ENCODE measurements at places on chromosomes 6 and 20. TPM values are rescaled to one million over a fixed set of nuclear protein-coding genes. Genes with fewer than 3 reads are reported as not detected.
A peak's percentile ranks its signal among the peaks of the same experiment; 100 is the strongest.

GRCh38 chr20:51100617-51101016 is 77.7 kb upstream of the KCNG1 start:
- no peak for DNase-seq

GRCh38 chr6:47209632-47210031 is 100.1 kb downstream of the TNFRSF21 start:
- DNase-seq = peak; percentile 90

GRCh38 chr6:27591699-27592480 is 119.0 kb upstream of the ZNF184 start:
- peak; percentile 29 for DNase-seq

DNA sequence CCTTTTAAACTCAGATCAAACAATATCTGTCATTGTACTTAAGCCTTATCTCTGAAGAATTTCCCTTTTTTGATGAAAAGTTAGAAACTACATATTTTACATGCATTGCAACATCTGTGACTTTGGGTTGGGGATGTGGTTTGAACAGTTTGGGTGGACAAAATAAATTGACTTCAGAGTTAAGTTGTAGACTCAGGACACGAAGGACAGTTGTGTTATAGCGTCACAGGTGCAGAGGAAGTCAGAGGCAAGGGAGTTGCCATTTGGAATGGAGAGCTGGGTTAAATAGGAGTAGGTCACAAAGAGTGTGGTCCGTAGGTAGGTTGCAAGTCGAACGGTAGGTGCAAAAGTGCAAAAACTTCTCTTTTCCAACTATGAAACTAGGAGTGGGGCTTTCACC is 46.0 kb downstream of the ZFAND3 start:
- DNase-seq = no peak

TCP11 gene
- not detected for total RNA-seq

Data from astrocyte (in vitro differentiated cells and primary cell).